GM23338 (cell line): ENCODE measurements at places on chromosomes 13 and 19.
A peak's percentile ranks its signal among the peaks of the same experiment; 100 is the strongest.

GRCh38 chr13:97223037-97223710, 1.0 kb downstream of the MBNL2 start:
- DNase-seq, result peak; percentile 49

DNA sequence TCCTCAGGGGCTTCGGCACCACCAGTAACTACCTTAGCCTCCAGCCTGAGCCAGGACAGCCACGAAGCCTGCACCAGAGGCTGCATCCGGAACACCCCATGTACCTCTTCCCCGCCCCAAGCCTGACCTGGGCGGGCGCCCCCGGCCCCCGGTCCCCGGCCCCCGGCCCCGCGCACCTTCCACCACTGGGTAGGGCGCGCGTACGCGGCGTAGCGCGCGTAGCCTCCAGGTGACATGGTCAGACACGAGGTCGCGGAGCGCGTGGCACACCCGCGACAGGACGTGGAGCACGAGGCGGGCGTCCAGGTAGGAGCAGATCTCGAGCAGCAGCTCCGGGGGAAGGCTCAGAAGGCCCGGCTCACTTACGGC, 450 bp downstream of the FBXW9 start:
- no peak for DNase-seq

- no peak for DNase-seq
Measured at GRCh38 chr13:106996867-106997618, 429.1 kb upstream of the ARGLU1 start.

- DNase-seq, result no peak
Measured at GRCh38 chr19:4749870-4750590, 26.4 kb upstream of the DPP9 start.

GRCh38 chr13:26379831-26380230, 125.9 kb downstream of the CDK8 start:
- DNase-seq, result no peak

GRCh38 chr19:17091758-17092333, 16.3 kb downstream of the MYO9B start:
- DNase-seq, result no peak

GRCh38 chr19:49882643-49883042, 5.1 kb downstream of the TBC1D17 start:
- no peak for DNase-seq

GRCh38 chr13:29182216-29182615, 362.1 kb downstream of the MTUS2 start:
- no peak for DNase-seq

DNA sequence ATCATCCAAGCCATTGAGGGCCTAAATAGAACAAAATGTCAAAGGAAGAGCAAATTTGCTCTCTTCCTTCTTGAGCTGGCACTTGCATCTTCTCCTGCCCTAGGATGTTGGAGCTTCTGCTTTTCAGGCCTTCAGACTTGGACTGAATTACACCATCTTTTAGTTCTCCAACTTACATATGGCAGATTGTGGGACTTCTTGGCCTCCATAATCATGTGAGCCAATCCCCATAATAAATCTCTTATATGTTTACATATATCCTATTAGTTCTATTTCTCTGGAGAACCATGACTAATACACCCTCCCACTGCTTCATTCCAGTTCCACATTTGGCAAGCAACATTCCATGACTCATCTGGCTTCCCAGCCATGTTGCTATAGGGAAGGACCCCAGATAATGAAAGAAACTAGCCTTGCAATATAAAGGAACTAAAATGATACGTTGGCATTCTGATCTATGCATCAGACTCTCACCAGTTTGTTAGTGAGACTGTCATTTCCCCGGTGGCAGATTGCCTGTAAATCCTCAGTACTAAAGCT, 11.0 kb upstream of the ACOD1 start:
- no peak for DNase-seq

GRCh38 chr19:792306-792885, 4.9 kb upstream of the PTBP1 start:
- DNase-seq, result peak; percentile 48

- DNase-seq, result no peak
Measured at GRCh38 chr19:41784743-41785142, 11.6 kb upstream of the CEACAM3 start.

GRCh38 chr13:24288870-24289269, 20.5 kb upstream of the C1QTNF9 start:
- DNase-seq, result no peak

- no peak for DNase-seq
Measured at GRCh38 chr19:33434886-33435705, 61.6 kb downstream of the CEBPG start.

DNA sequence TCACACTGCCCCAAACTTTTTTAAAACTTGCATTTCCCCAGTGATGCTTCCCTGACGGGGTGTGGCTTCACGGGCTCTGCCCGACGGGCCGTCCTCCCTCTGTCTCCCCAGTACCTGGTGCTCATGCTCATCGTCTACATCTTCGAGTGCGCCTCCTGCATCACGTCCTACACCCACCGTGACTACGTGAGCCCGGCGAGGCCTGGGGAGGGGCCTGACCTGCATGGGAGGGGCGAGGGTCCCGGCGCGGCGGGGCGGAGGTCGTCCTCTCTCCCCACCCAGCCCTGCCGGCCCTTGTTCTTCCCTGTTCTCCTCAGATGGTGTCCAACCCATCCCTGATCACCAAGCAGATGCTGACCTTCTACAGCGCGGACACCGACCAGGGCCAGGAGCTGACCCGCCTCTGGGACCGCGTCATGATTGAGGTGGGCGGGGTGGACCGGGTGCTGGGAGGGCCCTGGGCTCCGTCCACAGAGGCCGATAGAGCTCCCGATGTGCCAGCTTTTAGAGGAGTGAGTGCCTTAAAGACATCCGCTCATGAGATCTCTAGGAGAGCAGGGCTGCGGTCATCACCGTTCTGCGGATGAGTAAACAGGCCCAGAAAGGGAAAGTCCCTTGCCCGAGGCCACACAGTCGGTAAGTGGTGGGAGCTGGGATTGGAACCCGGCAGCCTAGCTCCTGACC, 6.9 kb downstream of the UPK1A start:
- DNase-seq, result peak; percentile 84

DNA sequence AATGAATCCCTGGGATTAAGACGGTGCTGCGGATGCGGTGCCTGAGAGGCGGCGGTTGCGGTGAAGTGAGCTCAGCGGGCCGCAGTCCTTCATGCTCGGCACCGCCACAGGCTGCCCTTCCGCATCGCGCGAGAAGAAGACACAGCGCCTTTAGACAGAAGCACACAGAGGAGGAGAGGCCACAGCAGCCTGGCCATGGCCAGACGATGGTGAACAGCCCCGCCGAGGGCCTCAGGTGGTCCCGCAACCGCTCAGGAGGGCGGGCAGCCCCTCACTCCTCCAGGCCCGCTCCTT, 459.2 kb downstream of the MYO16 start:
- peak; percentile 17 for DNase-seq

GRCh38 chr13:38363219-38363618, 13.6 kb downstream of the UFM1 start:
- no peak for DNase-seq

DNA sequence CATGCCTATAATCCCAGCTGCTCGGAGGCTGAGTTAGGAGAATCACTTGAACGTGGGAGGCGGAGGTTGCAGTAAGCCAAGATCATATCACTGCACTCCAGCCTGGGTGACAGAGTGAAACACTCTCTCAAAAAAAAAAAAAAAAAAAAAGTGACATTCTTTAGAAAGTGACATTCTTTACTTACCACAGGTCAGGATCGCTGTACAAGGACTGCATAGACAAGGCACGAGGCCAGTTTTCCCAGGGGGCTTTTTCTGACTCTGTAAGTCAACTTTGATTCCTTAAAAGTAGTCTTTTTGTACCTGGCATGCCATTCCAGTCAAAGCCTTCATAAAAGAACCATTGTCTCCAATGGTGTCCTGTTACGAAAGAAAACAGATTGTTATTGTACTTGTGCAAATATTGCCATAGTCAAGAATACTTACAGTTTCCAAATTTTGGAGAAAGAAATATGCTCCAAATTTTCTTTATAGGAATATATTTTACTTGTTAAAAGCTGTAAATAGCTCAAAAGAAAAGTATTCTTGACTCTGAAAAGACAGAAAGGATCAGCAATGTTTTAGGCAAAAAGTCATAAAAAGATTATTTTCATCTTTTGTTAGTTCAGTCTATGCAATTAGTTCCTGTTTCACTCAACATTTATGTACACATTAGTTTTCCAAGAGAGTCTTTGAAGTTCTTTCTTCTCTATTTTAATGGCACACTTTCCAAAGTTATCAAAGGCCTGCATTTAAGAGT, 39.3 kb downstream of the CEACAM1 start:
- DNase-seq, result no peak

DNA sequence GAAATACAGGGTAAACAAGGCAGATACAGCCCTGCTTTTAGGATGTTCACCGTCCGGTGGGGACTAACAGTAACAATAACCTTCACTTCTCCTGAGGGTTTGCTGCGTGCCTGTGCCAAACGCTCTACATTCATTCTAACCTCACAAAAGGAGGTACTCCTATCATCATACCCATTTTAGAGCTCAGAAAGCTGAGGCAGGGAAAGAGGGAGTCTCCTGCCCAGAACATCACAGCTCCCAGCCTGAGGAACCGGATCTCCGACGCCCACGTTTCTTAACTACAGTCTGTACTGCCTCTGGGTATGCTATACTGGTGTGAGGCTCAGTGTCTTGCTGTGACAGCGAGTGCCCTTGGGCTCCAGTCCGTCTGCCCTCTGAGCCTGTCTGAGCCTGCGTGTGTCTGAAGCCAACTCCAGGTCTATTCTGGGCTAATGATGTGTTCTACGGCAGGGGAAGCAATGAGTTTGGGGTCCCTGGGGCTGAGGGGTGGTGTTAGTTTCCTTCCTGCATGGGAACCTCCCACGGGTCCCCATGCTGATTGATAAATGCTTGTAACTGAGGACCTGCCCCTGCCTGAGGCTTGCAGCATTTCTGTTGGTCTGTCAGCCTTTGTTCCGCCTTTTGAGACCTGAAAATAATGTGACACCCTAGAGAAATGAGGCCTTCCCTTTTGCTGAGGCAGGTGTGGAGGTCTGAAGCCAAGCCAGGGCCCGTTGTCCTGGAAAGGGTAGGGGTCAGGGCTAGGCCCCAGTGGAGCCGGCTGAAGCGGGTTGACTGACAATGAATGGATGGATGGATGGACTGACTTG, 4.9 kb downstream of the LIPE start:
- no peak for DNase-seq

- no peak for DNase-seq
Measured at GRCh38 chr19:21321996-21322395, 7.2 kb downstream of the ZNF708 start.

GRCh38 chr19:53808710-53809125, 15.4 kb downstream of the NLRP12 start:
- peak; percentile 87 for DNase-seq

GRCh38 chr13:29453617-29454011, 141.9 kb downstream of the SLC7A1 start:
- no peak for DNase-seq

GRCh38 chr19:7718668-7719067, 13.2 kb downstream of the CLEC4G start:
- no peak for DNase-seq

- DNase-seq, result peak; percentile 85
Measured at GRCh38 chr13:94344126-94344818, 135.2 kb downstream of the DCT start.

DNA sequence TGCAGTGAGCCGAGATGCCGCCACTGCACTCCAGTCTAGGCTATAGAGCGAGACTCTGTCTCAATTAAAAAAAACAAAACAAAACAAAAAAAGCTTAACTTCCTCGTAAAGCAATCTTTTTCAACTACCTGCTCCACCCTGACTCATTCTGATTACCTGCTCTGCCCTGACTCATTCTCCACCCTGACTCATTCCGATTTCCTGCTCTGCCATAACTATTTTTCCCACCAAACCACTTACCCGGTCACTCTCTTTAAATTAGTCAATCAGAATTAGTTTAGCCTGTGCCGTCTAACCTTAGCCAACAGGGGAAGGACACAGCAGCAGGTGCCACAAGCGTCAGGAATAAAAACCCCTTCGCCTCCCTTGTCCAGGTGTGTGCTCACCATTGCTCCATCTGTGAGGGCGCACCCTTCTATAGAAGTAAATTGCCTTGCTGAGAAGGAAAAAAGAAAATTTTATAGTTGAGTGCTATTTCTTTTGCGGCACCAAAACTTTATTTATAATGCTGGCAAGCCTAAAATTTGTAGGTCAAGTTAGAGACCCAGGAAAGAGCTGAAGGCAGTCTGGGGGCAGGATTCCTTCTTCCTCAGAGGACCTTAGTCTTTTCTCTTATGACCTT, 1.7 kb upstream of the IFT88 start:
- peak; percentile 22 for DNase-seq

- no peak for DNase-seq
Measured at GRCh38 chr19:34075661-34076091, 96.6 kb upstream of the LSM14A start.

GRCh38 chr13:90084684-90085290, 1262.7 kb upstream of the MIR17HG start:
- no peak for DNase-seq

GRCh38 chr13:106299621-106300020, 235.8 kb downstream of the EFNB2 start:
- no peak for DNase-seq

DNA sequence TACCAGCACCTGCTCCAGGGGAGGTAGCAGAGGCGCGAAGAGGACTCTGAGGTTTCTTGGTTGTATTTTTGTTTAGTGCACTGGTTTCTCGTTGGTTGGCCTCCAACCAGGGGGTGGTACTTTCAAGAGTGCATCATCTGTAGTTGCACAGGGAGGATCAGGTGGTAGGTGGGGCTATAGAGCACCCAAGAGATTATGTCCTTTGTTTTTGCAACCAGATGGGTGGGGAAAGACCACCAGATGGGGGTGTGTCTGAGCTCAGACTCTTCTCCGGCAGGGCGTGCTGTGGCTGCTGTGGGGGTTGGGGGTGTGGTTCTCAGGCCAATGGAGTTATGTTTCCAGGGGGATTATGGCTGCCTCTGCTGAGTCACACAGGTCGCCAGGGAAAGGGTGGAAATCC, 254.4 kb upstream of the KLF12 start:
- DNase-seq, result no peak

DNA sequence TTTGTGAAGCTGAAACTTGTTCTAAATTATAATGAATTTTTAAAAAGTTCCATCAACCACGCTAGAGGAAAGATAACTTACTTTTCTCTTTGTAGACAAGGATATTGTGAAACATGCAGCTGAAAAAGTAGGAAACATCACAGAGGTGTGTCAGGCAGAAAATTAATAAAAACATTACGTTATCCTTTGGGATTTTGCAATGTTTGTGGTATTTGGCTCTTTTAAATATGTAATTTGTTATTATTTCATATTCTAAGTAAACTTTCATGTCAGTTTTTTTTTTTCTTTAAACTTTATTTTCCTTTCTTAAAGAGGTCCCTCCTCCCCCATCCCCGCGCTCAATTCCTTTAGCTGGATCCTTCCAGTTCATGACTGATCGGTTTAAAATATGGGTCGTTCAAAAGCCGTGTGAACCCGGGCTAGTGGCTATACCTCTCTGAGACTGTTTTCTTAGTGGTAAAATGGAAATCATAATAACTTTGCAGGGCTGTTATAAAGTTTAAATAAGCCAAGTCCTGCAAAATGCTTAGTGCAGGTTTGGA, 740 bp upstream of the CCDC61 start:
- peak; percentile 58 for DNase-seq

- peak; percentile 82 for DNase-seq
Measured at GRCh38 chr19:58279042-58279924, 528 bp downstream of the ZNF8 start.
